ENCODE measurements at places on chromosomes 5 and 9.

DNA sequence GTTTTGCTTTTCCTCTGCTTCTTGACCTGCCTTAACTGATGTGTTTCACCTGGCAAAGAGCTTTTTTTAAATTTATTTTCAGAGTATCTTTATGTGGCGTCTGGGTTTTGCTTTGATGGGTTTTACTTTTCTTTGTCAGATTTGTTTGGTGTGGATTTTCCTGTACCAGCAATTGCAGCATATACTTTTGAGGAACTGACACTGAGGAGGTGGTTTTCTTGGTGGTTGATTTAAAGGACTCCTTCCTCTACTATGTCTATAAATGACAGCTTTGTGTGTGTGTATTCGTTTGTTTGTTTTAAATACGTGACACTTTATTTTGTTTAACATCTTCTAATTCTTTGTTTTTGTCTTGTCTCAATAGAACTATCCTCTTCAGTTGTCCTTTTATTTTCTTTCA, 1071.9 kb upstream of the ARRDC3 start:
- DNase-seq: no peak

GRCh38 chr5:180816608-180817534, 14.3 kb upstream of the MGAT1 start:
- DNase-seq: peak; percentile 69

- peak; percentile 94 for DNase-seq
These were observed 99.1 kb upstream of the RASGRF2 start for GRCh38 chr5:80860924-80861613.

DNA sequence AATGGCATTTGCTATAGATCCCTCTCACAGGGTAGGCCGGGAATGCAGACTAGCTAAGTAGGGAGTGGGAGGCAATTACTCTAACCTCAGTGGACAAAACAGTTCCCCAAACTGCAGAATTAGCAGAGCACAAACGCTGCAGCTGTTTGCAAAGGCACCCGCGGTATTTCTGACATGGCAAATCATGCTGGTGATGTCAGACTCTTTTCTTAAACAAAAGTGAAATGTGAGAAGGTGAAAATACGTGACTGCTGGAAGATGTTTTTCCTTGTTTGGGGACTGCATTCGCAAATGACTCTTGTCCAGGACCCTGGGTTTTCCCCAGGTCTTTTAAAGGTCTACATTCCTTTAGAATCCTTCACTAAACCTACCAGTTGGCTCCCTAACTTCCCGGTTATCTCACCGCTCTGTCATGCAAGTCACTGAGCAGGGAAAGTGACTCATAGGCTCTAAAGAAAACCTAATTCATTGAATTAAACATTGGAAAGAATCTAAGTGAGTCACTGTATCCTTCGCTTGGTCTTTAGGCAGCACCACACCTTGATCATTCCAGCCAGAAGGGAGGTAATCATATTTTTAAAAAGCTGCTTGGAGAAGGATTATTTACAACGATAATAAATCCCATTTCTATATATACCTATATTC, 91.5 kb upstream of the DNAH5 start:
- DNase-seq: peak; percentile 99

- DNase-seq: no peak
These were observed 157.3 kb upstream of the SMARCA2 start for GRCh38 chr9:1857808-1858207.

DNA sequence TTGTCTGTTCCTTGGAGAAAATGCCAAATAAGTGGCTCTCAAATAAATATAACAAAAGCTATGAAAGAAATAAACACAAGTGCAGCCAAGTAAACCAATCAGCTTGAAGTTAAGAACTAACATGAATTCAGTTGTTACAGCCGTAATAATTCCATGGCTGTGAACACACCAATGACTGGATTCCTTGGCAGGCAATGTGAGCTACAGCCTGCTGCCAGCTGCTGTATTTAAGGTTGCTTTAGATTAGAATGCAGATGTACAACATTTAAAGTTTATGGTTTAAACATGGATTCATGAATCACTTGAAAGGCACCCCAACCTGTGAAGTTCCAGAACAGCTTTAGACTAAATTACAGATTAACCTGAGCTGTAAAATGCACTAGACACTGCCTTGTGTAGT, 626.4 kb upstream of the SEMA6A start:
- peak; percentile 0 for DNase-seq

DNA sequence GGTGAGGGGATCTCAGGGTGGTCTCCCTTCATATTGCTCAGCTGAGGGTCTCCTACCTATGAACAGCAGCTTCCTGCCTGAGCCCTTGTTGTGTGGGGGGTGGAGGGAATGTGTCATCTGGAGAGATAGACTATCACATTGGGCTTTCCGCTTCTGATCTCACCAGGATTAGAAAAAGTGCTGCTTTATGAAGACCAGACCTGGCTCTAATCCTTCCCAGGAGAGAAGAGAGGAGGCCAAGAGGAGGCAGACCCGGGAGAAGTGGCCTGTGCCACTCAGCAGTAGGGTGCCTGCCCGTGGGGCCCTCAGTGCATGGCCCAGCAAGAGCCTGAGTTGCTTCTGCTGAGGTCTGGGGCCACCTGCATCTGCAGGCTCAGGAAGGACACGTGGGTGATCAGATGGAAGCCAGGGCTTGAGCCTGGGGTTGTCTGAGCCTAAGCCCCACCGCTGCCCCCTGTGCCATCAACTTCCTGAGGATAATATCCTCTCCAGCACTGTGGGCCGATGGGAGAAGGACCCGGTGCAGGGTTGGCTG, 22.1 kb upstream of the COL5A1 start:
- DNase-seq: no peak

DNA sequence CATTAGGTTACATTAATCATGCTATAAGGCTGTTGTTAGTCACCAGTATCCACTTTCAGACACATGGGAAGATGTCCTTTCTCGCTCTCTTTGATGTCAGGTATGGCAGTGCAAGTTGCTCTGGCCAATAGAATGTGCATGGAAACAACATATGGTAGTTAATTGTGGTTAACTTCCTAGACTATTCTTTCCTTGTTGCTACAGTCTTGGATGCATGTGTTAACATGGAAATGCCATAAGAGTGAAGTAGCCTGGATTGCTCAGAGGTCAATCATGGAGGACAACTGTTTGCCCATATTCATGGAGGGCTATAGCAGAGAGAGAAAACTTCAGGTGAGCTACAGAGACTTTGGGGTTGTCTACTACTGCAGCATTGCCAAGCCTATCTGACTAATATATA, 245.8 kb upstream of the GAS1 start:
- DNase-seq: peak; percentile 68

GRCh38 chr9:92590377-92590776, 54.6 kb upstream of the ECM2 start:
- peak; percentile 42 for DNase-seq

GRCh38 chr5:154722936-154723335, 32.2 kb upstream of the LARP1 start:
- DNase-seq: no peak

- no peak for DNase-seq
These were observed 26.7 kb downstream of the ERGIC1 start for GRCh38 chr5:172860520-172861443.

DNA sequence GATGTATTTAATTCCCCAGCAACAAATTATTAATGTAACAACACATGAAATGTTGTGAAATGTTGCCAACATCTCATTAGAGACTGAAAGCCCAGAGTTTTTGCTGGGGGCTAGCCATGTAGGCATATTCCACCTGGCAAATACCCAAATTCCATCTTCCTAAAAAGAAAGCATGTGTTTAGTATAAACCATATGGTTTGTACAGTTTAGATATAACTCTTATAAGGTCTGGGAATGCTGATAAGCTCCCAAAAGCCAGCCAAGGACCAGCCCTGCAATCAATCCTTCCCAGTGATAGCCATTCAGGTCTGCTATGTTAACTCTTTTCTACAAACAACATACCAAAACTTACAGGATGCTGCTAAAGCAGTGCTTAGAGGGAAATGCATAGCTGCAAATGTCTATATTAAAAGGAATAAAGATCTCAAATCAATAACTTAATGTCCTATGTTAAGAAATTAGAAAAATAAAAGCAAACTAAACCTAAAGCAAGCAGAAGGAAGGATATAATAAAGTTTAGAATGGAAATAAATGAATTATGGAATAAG, 158.9 kb downstream of the AUH start:
- DNase-seq: no peak

- DNase-seq: no peak
These were observed 33.2 kb upstream of the ASS1 start for GRCh38 chr9:130411566-130411915.

DNA sequence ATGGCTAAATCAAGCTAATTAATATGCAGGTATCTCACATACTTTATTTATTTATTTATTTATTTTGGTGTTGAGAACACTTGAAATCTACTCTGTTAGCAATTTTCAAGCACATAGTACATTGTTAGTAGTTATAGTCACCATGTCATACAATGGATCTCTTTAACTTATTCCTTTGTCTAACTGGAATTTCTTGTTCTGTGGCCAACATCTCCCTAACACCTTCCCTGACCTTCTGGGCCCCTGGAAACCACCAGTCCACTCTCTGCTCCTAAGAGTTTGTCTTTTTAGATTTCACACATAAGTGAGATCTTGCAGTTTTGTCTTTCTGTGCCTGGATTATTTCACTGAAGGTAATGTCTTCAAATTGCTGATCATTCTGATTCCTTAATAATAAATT, 229.1 kb downstream of the SEMA5A start:
- DNase-seq: no peak

GRCh38 chr9:124818431-124819281, 34.6 kb upstream of the WDR38 start:
- no peak for DNase-seq

DNA sequence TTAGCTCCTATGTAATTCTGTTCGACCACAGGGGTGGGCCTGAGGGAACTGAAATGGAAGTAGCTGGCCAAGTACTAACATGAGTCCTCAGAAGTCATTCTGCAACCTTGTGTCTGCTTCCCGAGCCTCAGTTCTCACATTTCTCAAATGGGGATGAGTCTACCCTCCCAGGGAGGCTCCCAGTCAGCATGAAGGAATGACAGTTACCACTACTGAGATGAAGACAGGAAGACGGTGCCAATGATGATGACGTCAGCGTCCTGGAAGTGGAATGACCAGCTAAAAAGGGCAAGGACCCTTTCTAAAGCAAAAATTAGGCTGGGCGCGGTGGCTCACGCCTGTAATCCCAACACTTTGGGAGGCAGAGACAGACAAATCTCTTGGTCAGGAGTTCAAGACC, 6.8 kb downstream of the PIP5KL1 start:
- peak; percentile 95 for DNase-seq

DNA sequence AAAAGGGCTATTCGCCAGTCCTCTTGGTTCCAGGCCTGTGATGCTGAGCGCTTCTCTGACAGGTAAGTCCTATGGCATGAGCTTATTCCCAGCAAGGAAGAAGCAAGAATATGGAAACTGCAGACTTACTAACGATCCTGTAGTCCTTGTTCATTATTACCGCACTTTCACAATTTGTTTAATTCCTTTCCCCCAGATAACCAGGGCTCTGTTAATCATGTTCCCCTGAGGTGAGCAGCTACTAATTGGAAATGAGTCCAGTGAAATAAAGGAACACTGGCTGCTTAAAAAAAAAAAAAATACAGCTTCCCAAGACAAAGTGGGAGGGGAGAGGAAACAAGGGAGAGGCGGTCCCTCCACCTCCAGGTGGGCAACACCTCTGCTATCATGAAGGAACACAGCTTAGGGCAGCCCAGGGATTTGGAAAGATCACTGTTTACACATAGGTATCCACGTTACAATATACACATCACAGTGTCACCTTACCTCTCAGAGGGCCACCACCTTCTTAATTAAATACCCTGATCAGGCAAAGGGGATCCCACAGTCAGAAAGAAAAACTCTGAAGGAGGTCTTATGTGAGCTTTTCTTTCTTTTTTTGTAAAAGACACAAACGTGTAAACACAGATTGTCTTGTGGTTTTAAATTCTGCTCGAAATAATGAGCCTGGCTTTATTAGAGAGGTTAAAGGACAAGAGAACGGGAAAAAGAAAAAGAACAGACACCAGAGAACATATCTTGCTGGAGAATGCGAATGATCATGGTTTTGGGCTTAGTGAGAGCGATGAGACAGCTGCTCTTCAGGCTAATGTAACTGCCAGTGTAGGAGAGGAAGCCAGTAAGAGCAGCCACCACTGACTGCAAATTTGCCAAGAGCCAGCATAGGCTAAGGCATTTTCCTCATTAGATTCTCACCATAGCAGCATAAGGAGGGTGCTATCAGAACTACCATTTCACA, 258.6 kb downstream of the CRB2 start:
- no peak for DNase-seq

- DNase-seq: no peak
These were observed 164.9 kb downstream of the SEMA6A start for GRCh38 chr5:116409591-116410296.

DNA sequence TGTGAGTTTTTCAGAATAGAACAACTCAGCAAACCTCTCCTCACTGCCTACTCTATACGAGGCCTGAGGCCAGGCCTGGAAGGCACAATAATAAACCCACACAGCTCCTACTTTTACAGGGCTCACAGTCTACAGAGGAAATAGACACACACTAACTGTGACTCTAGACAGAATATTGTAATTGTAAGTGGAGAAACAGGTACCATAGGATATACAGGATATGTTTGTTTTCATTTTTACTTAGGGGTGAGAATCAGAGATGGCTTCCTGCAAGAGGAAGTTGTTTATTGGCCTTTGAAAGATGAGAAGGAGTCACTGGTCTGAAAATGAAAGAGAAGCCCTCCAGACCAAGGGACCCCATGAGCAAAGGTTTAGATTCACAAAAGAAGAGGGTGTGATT, 35.8 kb upstream of the TGFBR1 start:
- DNase-seq: no peak

DNA sequence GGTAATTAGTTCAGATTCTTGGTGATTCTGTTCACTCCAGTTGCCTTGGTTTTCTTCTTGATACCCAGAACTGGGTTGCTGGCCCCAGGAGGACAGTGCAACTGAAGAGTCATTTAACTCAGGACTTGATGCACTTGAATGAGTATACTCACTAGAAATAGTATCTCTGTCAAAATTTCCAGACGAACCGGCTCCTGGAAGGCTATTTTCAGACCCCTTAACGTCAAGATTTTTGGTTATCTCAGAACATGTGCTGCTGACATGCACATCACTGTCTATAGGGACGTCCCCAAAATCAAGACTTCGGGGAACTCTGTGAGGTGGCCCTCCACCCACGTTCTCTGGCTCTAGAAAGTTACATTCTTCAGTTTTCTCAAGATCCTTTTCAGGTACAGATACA, 56.7 kb upstream of the PCA3 start:
- DNase-seq: no peak

- no peak for DNase-seq
These were observed 104.0 kb downstream of the EBF1 start for GRCh38 chr5:158995694-158996173.

DNA sequence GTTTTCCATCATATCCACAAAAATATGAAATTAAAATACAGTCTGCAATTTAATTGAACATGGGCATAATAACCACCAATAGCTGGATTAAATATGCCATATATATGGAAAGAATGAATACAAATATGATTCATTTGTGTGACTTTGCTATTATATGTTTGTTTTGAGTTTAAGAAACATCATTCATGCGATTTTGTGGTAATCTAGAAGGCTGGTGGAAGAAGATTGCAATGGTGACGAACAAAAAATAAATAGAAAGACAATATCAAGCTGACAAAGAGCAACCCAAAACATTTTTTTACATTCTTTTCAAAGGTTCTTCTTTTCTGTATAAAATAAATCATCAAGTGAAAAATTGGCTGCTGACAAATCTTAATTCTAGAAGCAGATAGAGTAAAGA, 610.0 kb downstream of the MAT2B start:
- DNase-seq: no peak

All from fibroblast of upper back skin (primary cell).